Fibroblast of skin of abdomen (primary cell): ENCODE measurements at places on chromosomes 6 and 20.

DNA sequence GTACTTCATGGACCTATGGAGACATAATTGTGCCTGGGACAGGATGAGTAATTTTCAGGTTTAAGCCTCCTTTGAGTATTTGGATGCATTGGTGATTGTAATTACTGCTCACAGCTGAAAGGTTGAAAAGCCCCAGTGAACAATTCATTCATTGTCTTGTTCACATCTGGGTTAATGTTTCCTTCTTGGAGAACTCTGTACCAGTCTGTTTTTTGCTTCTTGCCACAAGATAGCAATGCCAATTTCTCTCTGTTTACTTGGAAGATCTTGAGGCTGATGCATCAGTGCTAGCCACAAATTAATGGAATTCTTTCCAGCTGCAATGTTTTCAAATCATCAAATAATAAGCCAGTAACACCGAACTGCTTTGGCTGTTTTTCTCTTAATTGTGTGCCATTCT is 207.8 kb downstream of the BMP2 start:
- no peak for DNase-seq

DNA sequence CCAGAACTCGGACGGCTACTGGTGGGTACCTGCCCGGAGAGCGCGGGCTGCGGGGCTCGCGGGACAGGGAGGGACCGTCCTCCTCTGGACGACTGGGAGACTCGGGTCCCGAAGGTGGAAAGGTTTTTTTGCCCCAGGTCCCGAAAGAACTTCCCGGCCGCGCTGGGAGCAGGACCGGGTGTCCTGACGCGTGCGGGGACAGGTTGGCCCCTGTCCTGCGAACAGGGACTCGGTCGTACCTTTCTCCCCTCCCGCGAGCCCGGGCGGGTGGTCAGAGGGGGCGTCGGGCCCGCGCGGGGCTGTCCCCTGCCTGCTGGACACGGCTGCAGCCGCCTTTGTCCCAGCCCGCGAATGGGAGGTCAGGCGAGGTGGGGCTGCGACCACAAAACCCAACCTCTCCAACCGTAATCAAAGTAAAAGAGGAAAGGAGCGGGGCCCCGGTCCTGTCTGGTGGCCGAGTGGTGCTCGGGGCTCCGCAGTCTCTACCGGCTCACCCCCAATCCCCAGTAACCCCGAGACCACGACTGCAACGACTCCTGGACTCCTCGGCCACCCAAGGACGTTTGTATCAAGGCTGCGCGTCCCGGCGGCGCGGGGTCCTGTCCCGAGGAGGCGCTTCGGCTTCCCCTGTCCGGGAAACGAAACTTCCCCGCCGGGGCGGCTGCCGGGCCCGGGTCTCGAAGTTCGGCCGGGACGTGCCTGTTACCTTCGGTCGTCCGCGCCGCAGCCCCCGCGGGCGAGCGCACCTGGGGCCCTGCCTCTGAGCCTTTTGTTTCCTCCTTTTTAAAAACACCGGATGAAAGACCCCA is 798 bp downstream of the DSP start:
- DNase-seq = no peak

DNA sequence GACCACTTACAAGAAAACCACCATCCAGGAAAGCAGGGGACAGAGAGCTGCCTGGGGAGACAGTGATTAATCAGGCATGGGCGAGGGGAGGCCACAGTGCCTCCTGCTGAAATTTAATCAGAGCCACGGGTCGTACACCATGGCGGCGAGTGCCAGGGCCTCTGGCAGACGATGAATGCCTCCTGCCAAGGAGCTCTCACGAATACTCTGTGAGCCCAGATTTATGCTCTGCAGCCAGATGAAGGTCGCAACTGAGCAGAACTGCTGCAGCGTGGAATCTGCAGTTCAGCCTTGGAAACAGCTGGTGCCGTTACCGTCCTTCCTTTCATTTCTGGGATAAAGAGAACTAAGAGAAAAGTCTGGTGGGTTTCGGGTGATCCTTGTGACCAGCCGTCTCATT is 85.6 kb downstream of the BFSP1 start:
- no peak for DNase-seq

DNA sequence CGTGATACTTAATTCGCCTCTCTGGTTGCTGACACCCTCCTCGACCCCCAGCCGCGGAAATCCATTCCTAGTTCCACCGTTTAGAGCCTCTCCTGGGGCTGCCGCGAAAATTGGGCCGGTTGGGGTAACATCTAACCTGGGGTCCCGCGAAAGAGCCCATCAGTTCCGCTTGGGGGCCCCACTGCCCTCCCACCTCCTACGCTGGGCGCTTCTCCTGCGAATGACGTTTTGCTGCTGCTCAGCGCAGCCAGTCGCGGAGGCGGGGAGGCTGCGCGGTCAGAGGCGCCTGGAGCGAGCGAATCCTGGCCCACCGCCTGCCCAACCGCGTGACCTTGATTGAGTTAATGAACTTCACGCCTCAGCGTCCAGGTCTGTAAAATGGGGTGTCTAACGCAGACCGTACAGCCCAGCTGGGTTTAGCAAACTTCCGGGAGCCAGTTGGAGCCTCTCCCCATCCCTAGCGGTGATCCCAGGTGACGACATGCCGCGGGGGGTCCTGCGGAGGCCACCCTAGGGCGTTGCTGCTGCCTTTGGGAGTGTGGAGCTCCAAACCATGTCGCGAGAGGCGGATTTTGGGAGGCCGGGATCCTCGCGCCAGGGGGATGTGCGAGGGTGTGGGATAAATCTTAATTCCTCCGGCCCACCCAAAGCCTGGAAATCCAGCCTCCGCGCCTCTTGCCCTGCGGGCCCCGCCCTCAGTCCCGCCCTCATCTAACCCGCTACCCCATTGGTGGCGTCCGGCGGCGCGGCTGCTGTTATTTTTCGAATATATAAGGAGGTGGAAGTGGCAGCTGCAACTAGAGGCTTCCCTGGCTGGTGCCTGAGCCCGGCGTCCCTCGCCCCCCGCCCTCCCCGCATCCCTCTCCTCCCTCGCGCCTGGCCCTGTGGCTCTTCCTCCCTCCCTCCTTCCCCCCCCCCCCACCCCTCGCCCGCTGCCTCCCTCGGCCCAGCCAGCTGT is at the start of gene CDC25B:
Gene CDC25B (plus strand): TSS at position 800 of the 958 bp plus-strand sequence. CDS start 222 bp downstream, outside the sequence.
- peak; percentile 90 for DNase-seq

GRCh38 chr6:146870760-146871159 is 272.0 kb downstream of the ADGB start:
- no peak for DNase-seq

DNA sequence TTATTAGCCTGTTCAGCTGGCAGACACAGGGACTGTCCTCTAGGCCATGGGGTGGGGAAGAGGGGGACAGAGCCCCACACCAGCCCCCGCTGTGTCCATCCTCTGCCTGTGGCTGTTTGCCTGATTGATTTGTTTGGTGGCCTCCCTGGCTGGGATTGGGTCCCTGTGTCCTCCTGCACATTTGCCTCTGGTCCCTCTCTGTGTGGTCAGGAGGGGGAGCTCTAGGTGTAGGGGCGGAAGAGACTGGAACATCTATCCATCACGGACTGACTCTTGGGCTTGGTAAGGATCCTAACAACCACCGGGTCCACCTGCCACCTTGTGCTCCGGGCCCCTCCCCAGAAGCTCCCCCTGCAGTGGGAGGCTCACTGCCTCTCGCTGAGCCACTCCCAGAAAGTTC is 38.4 kb upstream of the CCDC167 start:
- no peak for DNase-seq

GRCh38 chr20:9490631-9491030 is 23.8 kb upstream of the LAMP5 start:
- DNase-seq = no peak

- DNase-seq = no peak
These were observed 704 bp downstream of the TOP1 start for GRCh38 chr20:41029150-41029901.

GRCh38 chr6:33909737-33910136 is 105.9 kb upstream of the MLN start:
- no peak for DNase-seq

GRCh38 chr20:31446084-31446819 is 5.8 kb downstream of the DEFB123 start:
- DNase-seq = no peak

GRCh38 chr6:160859822-160860221 is 131.7 kb upstream of the MAP3K4 start:
- no peak for DNase-seq

GRCh38 chr6:160190973-160191372 is 67.6 kb downstream of the SLC22A2 start:
- no peak for DNase-seq
